T-helper 17 cell (primary cell): ENCODE measurements at places on chromosomes 1 and 21.

- H3K36me3 ChIP-seq, result peaks cover 4% of the 10 kb centered on the region
- no peak overlapping the region for H3K27ac ChIP-seq
- H3K27me3 ChIP-seq, result no peaks in the 10 kb centered on the region
- H3K4me3 ChIP-seq, result no peak overlapping the region
- no peak for DNase-seq
These were observed 22.4 kb downstream of the TCP10L start for GRCh38 chr21:32562915-32563314.

- H3K36me3 ChIP-seq, result no peaks in the 10 kb centered on the region
- no peak overlapping the region for H3K27ac ChIP-seq
- H3K27me3 ChIP-seq, result peaks cover 36% of the 10 kb centered on the region
These were observed 41.0 kb downstream of the CRYAA start for GRCh38 chr21:43209575-43210453.

DNA sequence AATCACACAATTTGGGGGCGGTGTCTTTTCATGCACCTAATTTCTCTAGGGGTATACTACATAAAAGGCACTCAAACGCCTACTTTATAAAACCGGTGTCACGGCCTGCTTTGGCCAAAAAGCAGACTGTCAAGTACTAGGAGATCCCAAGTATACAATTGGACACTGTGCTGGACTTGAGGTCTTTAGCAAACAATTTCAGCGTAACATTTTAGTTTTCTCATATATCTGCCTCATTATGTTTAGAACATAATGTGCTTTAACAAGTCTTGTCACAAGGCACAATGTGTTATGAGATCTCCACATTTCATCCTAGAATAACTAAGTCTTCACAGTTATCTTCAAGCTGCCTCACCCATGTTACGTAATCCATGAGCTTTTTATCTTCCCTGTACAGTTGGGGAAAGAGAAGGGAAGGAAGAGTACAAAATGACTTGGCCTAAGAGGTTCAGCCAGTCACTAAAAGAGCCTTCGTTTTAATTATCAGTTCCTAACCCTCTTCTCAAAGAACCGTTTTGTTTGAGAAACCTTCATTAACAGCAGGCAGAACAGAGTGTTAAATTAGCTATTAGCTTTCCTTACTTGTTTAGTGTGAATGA is 1.7 kb downstream of the SSX2IP start:
- peak overlapping the region; percentile 99 for H3K27ac ChIP-seq
- H3K4me1 ChIP-seq, result peaks cover 48% of the 10 kb centered on the region
- peak overlapping the region; percentile 74 for H3K4me3 ChIP-seq
- DNase-seq, result no peak
- no peaks in the 10 kb centered on the region for H3K27me3 ChIP-seq
- peaks cover 5% of the 10 kb centered on the region for H3K36me3 ChIP-seq

DNA sequence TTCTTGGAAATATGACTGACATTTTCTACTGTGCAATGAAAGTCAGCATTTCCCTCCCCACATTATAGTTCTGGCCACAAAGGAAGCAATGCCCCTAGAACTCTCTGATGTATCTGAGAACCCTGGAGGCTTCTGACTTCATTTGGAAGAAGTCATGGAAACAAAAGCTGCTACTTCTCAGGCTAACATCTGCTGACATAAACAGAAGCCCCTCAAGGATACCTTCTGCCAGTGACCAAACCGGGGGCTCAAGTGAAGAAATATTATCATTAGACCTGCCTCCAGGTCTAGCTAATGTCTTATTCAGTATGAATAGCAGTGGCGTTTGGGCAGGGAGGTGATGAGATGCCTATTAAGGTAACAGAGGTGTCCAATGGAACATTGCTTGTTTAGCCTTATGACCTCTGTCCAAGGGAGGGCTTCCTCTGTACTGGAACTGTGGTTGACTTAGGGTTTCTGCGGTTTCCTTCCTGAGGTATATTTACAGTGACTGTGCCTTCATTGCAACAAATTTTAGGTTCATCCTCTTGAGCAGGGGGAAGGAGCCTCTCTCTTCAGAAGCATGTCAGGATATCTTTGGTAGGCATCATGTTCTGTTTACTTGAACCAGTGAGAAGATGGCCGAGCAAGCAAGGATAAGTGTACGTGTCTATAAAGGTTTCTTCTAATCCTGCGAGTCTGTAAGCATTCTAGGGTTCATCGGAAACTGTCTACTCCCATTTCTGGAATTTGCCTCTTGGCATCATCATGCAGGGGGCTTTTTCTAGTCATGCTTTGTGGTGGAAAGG is 161.7 kb downstream of the PBX1 start:
- H3K4me3 ChIP-seq, result no peak overlapping the region
- H3K27me3 ChIP-seq, result no peaks in the 10 kb centered on the region
- no peak overlapping the region for H3K27ac ChIP-seq
- H3K36me3 ChIP-seq, result no peaks in the 10 kb centered on the region
- DNase-seq, result no peak
- H3K4me1 ChIP-seq, result peaks cover 3% of the 10 kb centered on the region

- H3K27ac ChIP-seq, result no peak overlapping the region
- no peak for DNase-seq
- peaks cover 2% of the 10 kb centered on the region for H3K36me3 ChIP-seq
- H3K27me3 ChIP-seq, result peaks cover 71% of the 10 kb centered on the region
- H3K4me3 ChIP-seq, result no peak overlapping the region
These were observed 2.1 kb upstream of the LCE2B start for GRCh38 chr1:152683846-152684245.

DNA sequence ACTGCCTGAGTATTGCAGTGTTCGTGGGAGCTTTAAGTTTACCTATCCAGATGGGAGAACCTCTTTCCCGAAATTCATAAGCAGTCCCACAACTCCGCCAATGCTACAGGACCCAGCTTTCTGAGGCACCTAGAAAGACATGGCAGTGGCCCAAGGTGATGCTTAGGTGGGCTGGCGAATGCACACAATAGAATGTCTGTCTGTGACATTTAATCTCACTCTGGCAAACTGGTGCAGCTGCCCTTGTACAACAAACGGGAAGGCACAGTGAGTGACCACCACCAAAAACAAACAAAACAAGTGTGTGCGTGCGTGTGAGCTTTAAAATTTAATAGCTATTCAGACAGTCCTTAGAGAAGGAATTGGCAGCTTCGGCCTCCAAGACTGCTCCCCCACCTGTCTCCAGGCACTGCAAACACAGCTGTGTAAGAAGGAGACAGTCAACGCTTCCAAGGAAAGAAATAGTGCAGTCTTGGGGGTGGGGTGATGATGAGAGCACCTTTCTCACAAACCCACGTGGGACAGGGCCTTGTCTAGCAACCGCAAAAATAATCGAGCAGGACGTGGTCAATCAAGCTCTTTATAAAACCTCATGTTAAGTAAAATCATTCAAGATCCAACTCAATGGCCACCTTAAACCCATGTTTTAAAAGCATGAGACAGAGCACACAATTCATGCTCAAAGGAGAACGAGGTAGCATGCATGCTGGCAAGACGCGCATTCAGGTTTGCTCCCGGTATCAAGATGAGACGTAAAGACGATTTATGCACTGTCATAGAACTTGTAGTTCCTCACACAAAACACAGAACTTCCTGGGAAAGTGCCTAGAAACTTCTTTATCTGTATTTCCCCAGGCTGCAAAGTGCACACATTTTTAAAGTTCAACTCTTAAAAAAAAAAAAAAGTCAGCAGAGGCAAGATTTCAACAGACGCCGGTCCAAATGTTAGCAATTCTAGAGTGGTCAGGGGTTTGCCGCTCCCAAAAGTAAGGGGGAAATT is 84.1 kb downstream of the TM2D1 start:
- H3K4me1 ChIP-seq, result peaks cover 9% of the 10 kb centered on the region
- DNase-seq, result no peak
- peaks cover 13% of the 10 kb centered on the region for H3K36me3 ChIP-seq
- H3K4me3 ChIP-seq, result peak overlapping the region; percentile 63

GRCh38 chr1:12185036-12185917 is 18.5 kb downstream of the TNFRSF1B start:
- H3K4me1 ChIP-seq, result peaks cover 65% of the 10 kb centered on the region
- H3K4me3 ChIP-seq, result no peak overlapping the region
- H3K36me3 ChIP-seq, result peaks cover 6% of the 10 kb centered on the region
- H3K27me3 ChIP-seq, result no peaks in the 10 kb centered on the region

- H3K27me3 ChIP-seq, result peaks cover 6% of the 10 kb centered on the region
- H3K4me1 ChIP-seq, result no peaks in the 10 kb centered on the region
- no peak overlapping the region for H3K27ac ChIP-seq
These were observed 22.6 kb upstream of the PLD5 start for GRCh38 chr1:242546849-242547729.

DNA sequence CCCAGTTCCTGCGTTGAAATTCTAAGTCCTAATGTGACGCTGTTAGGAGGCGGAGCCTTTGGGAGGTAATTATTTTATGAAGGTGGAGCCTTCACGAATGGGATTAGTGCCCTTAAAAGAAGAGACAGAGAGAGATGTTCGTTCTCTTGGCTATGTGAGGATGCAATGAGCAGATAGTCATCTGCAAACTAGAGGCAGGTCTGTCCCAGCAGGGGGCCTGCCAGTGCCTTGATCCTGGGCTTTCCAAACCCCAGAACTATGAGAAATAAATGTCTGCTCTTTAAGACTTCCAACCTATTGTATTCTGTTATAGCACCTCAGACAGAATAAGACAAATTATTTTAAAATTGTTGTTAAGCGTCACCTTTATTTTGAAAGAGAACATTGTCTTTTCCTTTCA is 123.1 kb upstream of the KCNJ6 start:
- H3K27ac ChIP-seq, result no peak overlapping the region
- no peaks in the 10 kb centered on the region for H3K27me3 ChIP-seq
- no peak overlapping the region for H3K4me3 ChIP-seq
- no peak for DNase-seq
- no peaks in the 10 kb centered on the region for H3K36me3 ChIP-seq
- H3K4me1 ChIP-seq, result no peaks in the 10 kb centered on the region

DNA sequence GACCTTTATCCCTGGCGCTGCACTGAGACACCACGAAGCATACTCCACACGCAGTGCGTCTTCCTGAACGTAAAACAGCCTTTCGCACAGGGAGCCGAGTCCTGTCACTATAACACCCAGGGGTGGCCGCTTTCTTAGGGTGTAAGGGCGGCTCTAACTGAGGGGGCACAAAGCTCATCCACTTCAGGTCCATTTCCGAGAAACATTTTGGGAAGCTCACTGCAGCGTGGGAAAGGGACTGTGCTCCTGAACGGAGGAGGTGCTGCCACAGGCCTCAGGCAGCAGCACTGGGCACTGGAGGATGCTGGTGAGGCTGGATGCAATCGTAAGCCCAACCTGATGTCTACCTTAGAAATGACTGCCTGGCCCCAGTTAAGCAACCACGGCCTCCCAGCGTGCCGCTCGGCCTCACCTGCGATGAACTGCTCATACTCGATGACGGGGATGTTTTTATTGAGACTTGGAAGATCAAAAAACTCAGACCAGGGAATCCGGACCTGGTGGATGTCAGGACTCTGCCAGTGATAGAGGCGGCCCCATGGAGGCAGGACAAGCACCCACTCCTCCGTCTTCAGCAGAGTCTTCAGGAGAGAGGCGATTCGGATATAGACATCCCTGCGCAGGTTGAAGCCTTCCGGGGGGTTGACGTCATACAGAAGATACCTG is 2.3 kb downstream of the POFUT2 start:
- H3K4me1 ChIP-seq, result peaks cover 15% of the 10 kb centered on the region
- no peak overlapping the region for H3K27ac ChIP-seq
- no peak for DNase-seq
- no peaks in the 10 kb centered on the region for H3K27me3 ChIP-seq
- H3K4me3 ChIP-seq, result peak overlapping the region; percentile 69

DNA sequence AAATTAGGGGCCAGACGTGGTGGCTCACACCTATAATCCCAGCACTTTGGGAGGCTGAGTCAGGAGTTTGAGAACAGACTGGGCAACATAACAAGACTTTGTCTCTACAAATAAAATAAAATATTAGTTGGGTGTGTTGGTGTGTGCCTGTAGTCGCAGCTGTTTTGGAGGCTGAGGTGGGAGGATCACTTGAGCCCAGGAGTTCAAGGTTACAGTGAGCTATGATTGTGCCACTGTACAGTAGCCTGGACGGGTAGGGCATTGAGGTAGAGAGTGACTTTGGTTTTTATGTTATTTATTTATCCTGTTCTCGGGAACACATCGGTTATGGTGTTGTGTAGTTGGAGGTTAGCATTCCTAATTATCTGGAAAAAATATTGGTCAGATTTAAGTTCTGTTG is 19.5 kb downstream of the KIF1B start:
- DNase-seq, result no peak
- H3K36me3 ChIP-seq, result peaks cover 6% of the 10 kb centered on the region
- no peak overlapping the region for H3K27ac ChIP-seq
- no peaks in the 10 kb centered on the region for H3K27me3 ChIP-seq

DNA sequence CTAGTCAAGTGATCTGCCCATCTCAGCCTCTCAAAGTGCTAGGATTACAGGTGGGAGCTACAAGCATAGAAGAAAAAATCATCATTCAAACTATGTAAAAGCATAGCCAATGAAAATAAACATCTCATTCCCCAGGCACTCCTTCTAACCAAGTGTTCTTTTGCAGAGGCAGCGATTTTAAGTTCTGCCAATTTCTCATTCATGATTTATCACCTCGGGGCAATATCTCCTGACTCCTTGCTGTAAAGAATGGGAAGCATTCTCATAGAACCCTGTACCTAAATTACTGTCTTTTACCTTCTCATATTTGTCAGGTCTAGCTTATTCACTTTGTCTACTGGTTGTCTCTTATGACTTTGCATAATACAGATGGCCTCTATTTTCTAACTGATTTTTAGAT is 32.5 kb upstream of the IVNS1ABP start:
- H3K36me3 ChIP-seq, result no peaks in the 10 kb centered on the region
- DNase-seq, result no peak
- H3K4me3 ChIP-seq, result no peak overlapping the region

DNA sequence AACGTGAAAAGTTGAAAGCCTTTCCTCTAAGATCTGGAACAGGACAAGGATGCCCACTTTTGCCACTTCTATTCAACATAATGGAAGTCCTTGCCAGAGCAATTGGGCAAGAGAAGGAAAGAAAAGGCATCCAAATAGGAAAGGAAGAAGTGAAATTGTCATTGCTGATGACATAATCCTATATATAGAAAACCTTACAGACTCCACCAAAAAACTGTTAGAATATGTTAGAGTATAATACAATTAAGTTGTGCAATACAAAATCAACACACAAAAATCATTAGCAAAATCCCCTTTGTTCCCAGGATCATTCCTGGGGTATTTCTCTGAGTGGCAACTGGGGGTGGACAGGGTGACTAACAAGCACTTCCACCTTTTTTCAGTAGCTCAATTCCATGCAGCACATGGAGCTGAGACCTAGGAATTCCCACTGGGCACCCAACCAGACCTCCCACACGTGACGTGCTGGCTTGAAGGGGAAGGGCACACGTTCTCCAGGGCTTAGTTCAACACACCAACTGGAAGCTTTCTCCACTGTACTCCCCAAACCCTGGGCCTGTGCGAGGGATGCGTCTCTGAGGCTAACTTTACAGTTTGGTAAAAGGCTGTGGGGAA is 9.6 kb downstream of the STUM start:
- no peak overlapping the region for H3K27ac ChIP-seq
- H3K27me3 ChIP-seq, result peaks cover 58% of the 10 kb centered on the region
- peaks cover 3% of the 10 kb centered on the region for H3K4me1 ChIP-seq
- no peak overlapping the region for H3K4me3 ChIP-seq
- peaks cover 11% of the 10 kb centered on the region for H3K36me3 ChIP-seq

GRCh38 chr1:83011265-83011664 is 987.7 kb downstream of the TTLL7 start:
- H3K27ac ChIP-seq, result no peak overlapping the region
- no peaks in the 10 kb centered on the region for H3K4me1 ChIP-seq
- no peak overlapping the region for H3K4me3 ChIP-seq
- H3K27me3 ChIP-seq, result no peaks in the 10 kb centered on the region

GRCh38 chr1:25985670-25986069 is 12.2 kb downstream of the PAFAH2 start:
- peaks cover 14% of the 10 kb centered on the region for H3K4me1 ChIP-seq
- peak overlapping the region; percentile 4 for H3K27ac ChIP-seq
- DNase-seq, result no peak
- no peaks in the 10 kb centered on the region for H3K27me3 ChIP-seq

- no peak overlapping the region for H3K4me3 ChIP-seq
- H3K4me1 ChIP-seq, result peaks cover 17% of the 10 kb centered on the region
- no peak overlapping the region for H3K27ac ChIP-seq
- no peaks in the 10 kb centered on the region for H3K36me3 ChIP-seq
- no peak for DNase-seq
- peaks cover 38% of the 10 kb centered on the region for H3K27me3 ChIP-seq
These were observed 63.0 kb upstream of the BACH1 start for GRCh38 chr21:29235714-29236197.
